ENCODE measurements at places on chromosomes 3 and 15.

DNA sequence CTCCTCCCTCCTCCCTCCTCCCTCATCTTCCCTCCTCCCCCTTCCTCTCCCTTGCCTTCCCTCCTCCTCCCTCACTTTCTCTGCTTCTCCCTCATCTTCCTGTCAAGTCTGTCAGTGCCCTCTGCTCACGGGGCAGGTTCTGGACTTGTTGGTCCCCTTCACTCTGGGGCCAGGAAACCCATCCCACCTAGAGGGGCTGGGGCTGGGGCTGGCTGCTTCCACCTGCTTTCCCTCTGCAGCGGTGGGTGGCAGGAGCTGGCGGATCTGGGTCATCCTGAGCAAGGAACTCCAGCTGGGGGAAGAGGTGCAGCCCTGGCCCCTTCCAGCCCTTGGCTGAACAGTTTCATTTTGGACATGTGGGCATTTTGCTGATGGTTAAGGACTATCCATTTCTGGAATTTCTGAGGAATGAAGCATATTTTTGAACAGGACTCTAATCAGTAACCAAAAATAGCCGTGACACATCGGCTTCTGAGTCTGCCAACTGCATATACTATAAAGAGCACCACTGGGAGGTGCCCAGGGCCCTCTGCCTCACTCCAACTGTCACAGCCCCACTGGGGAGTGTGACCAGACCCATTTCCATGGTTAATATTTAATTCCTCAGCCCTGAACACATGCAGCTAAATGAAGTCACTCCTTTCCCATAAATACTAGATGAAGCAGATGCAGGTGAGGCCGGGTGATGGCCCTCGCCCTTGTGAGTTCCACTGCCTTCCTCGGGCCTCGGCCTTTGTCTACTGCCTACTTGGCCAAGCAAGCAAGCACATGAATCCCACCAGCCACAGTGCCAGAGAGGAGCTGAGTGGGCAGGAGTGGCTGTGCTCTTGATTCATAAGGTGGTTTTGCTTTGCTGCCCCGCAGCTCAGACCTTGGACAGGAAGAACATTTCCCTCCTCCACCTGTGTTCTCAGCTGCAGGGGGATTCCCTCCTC, 39.8 kb downstream of the CHDH start:
- no peak for DNase-seq

DNA sequence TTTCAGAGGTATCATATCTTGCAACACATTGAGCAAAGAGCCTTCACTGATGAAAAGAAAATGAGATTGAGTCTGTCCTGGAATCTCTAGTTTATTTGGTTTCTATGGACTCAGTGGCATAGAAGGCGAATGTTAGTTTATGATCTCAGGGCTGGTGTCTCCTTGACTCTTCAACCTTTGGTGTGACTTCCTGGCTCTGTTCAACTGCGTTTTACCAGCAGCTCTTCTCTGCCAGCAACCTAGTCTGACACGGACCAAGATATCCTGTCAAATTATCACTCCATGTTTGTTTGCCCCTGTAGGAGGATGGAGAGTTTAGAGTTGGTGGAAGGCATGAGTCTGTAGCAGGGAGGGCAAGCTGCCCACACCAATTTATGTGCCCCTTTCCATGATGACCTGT, 82.9 kb upstream of the TBC1D5 start:
- no peak for DNase-seq

DNA sequence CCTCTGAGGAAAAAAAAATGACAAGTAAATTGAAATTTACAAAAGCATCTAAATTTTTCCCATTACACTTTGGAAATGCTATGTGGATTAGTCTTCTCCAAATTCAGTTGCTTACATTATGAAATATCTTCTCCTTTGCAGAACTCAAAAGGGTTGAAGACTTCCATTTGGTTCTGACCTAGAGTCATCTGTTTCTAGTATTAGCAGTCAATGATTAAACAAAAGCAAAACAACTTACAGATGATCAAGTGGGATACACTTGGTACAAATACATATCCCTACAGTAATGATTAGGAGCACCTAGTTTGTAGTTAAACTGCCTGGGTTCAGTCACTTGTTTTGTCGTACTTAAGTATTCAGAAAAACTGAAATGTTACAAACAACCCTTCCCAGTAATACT, 136.2 kb downstream of the MBNL1 start:
- DNase-seq, result no peak

- no peak for DNase-seq
Measured at GRCh38 chr3:190110826-190111225, 9.9 kb downstream of the P3H2 start.

GRCh38 chr15:39172380-39173281, 408.2 kb upstream of the THBS1 start:
- no peak for DNase-seq

- DNase-seq, result no peak
Measured at GRCh38 chr15:86044981-86045380, 34.7 kb upstream of the AGBL1 start.

DNA sequence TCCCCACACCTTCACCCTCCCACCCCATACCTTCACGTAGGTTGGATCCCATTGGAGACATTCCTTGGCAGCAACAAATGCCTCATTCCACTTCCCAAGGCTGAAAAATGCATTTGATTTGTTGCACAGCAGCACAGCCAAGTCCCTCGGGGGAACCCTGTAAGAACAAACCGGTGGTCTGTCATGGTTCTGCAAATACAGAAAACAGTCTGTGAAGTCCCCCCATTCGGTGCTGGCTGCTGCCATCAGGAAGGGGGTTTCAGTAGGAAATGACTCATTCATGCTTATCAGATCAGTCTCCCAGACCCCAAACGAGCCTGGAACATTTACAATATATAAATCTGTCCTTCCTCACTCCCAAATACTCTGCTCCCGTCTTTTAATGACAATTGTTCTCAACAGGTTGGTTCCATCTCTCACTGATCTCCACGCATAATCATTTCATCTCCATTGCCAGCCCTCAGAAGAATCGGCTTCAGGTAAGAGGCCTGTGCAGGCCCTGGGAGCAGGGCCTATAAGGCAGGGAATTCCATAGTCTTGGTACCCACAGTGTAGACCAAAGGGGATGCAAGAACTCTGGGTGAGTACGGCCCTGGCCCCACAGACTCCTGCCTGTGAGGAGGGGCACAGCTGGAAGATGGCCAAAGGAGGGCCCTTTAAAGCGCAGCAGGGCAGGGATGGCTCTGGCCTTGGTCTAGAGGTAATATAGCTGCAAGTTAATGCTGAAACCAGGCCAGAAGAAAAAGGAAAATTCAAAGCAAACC, 41.6 kb downstream of the TRANK1 start:
- no peak for DNase-seq
